Stimulated activated CD8-positive, alpha-beta memory T cell treated with anti-CD3 and anti-CD28 coated beads, Interleukin-15, amount 100 ng/mL, for 4 hours (primary cell): ENCODE measurements at places on chromosomes 1 and 21.

DNA sequence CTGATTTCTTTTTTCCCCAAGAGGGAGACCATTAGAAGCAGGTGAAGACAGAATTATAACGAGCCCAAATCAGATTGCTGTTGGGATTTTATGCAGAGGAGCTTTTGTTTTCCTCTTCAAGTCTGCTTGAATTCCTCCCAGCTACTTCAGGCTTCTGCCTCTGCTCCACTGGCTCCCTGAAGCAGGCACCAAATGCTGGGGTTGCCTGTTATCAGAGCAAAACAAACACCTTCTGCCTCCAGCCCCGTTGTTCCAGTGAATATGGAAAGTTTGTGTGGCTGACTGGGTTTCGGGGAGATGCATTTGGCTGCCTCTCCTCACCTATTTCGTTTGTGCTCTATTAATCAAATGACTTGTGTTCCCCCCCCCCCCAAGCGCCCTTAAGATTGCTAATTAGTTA, 209.2 kb downstream of the URB2 start:
- DNase-seq: no peak

GRCh38 chr1:102071451-102071850, 74.7 kb upstream of the OLFM3 start:
- no peak for DNase-seq

- DNase-seq: no peak
Measured at GRCh38 chr1:79695138-79695537, 688.6 kb upstream of the ADGRL4 start.

DNA sequence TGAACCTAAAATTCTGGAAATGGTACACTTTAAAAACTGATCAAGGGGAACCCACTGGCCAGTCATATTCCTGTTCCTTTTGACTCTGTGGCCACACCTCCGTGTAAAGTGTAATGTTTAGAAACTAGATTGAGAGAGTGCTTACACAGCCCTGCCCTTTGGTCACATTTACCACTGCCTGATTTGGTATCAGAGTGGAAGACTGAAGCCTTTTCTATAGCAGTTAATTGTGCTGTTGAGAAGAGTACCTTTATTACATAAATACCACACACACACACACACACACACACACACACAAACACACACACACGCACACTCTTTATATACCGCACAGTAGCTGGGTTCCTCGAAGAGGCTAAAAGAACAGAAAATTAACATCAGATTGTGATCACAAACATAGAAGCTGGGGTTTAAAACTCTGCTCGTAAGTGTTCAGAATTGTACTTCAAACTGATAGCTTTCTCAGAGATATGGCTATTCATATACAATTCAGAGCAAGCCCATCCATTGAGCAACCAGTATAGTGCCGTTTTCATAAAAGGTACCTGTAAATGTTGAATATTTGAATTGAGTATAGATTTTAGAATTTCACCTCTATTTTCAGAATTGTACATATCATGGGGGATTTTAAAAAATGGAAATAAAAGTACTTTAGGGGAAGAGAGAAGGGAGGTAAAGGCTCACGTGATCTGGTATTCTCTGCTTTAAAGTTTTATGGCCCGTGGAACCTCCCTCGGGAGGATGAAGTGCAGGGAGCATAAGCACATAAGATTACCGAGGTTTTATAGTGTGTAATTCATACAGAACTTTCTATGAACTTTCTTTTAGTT, 37.5 kb downstream of the CAMTA1 start:
- no peak for DNase-seq

DNA sequence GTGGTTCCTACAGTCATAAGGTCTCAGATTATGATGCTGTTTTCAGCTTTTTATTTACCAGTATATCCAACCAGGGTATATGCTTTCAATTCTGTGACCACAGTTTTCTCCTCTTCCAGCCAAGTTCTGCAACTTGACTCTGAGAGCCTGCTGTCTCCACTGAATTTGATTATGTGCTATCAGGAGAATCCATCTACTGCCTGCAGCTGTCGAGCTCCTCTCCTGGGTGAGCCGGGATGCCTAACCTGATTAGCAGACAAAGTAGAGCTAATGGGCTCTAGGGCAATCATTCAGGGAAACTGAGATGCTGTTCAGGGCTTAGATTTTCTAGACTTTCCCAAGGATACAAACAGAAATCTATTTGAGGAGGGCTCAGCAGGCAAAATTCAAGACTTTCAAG, 271.5 kb upstream of the BEND5 start:
- DNase-seq: no peak

DNA sequence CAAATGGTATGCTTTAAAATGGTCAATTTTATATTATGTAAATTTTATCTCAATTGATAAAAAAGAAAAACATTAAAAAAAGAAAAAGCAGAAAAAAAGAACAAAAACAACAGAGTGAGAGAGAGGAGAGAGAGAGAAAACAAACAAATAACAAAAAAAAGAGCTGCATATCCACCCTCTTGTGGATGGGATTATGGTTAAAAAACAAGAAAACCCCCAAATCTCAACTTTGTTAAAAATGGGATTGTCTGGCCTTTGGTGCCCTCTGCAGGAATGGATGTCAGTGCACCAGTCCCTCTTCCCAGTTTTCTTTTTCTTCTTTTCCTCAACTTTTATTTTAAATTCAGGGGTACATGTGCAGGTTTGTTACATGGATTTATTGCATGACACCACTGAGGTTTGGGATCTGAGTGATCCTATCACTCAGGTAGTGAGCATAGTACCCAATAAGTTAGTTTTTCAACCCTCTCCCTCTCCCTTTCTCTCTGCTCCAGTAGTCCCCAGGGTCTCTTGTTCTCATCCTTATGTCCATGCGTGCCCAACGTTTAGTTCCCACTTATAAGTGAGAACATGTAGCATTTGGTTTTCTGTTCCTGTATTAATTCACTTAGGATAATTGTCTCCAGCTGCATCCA, 28.1 kb downstream of the RNF187 start:
- DNase-seq: no peak
